ENCODE measurements at places on chromosomes 13 and 19.

DNA sequence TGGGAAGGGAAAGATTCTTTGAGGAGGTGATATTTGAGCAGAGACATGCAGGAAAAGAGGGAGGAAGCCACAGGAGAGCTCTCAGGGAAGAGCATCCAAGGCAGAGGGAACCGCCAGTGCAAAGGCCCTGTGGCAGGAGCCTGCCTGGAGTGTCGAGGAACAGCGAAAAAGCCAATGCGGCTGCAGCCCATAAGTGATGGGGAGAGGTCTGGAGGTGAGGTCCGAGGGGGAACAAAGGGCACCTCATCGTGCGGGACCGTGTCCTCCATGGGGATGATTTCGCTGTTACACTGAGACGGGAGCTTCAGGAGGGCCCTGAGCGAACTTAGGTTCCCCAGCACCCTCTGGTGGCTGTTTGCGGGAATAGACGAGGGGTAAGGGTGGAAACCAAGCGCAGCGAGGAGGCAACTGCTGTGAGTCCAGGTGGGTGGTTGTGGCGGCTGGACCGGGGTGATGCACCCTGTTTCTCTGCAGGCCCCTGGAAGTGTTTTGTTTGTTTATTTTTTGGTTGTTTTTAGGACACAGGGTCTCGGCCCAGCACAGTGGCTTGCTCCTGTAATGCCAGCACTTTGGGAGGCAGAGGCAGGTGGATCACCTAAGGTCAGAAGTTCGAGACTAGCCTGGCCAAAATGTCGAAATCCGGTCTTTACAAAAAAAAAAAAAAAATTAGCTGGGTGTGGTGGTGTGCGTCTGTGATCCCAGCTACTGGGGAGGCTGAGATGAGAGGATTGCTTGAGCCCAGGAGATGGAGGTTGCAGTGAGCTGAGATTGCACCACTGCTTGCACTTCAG lies 5.9 kb upstream of the EHD2 start:
- peak; percentile 73 for DNase-seq

GRCh38 chr19:29851769-29852521 lies 40.2 kb downstream of the CCNE1 start:
- no peak for DNase-seq

- peak; percentile 83 for DNase-seq
Measured at GRCh38 chr19:48391100-48392005, at the start of gene KDELR1. Gene KDELR1 (minus strand): TSS chr19:48391551. CDS start chr19:48391358, 193 bp downstream.

DNA sequence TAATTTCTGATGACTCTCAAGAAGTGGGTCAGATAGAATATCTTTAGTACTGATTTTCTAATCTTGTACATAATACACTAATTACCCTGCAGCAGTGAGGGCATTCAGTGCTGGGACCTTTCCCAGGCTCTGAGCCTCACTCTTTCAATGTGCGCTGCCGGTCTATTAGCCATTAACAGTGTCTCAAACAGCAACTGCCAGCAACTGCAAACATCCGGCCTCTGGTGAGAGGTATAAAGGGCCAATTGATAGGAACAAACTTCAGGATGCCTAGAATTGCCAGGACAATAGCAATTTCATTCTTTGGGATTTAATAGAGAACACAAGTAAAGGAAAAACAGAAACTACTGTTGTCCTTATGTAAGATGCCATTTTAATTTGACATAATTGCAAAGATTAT lies 604.4 kb upstream of the SPRY2 start:
- no peak for DNase-seq

DNA sequence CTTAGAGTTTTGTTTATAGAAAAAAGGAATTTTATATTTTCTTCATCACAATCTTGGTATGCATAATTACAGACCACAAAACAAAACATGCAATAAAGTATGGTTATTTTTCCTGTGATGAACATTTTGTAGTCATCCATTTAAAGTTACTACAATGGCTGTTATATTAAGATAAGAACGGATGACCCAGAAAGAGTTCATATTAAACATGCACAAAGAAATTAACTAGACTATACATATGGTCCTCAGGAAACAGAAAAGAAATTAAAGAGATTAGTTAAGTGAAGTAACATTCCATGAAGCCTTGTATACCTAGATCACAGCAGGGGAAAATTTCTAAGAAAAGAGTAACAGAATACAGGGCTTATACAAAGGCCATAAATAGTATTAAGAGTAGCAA lies 36.8 kb downstream of the RBM26 start:
- DNase-seq, result no peak

- no peak for DNase-seq
Measured at GRCh38 chr13:48531416-48532255, 1.2 kb downstream of the RCBTB2 start.

GRCh38 chr19:58570770-58571574 lies 2.2 kb downstream of the MZF1 start:
- no peak for DNase-seq

GRCh38 chr13:107516517-107516916 lies 698.8 kb downstream of the LIG4 start:
- no peak for DNase-seq

DNA sequence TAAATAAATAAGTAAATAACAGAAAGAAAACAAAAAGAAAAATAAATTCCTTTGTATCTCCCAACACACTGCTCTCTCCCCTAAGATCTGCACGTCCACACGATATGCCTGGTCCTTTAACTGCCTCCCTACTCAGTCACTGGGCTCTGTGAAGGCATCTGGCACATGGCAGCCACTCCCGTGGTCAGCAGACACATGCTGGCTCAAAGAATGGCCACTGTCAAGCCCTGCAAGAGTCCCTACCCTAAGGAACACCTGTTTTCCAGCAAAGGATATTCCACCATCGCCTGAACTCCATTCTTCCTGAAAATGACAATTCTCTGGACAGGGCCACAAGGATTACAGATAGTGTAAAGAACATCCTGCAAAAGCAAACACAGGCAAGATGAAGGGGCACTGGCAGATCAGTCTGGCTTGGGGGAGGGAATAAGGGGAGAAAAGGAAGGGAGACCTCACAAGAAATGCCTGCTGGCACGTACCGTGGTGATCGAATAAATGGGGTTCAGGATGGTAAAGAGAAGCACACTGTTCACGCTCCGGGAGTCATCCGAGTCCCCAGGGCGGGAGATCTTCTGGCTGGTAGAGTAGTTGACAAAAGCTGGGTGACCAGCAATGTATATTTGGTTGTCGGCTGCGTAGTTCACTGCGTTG lies 4.3 kb downstream of the HNRNPL start:
- DNase-seq, result no peak

DNA sequence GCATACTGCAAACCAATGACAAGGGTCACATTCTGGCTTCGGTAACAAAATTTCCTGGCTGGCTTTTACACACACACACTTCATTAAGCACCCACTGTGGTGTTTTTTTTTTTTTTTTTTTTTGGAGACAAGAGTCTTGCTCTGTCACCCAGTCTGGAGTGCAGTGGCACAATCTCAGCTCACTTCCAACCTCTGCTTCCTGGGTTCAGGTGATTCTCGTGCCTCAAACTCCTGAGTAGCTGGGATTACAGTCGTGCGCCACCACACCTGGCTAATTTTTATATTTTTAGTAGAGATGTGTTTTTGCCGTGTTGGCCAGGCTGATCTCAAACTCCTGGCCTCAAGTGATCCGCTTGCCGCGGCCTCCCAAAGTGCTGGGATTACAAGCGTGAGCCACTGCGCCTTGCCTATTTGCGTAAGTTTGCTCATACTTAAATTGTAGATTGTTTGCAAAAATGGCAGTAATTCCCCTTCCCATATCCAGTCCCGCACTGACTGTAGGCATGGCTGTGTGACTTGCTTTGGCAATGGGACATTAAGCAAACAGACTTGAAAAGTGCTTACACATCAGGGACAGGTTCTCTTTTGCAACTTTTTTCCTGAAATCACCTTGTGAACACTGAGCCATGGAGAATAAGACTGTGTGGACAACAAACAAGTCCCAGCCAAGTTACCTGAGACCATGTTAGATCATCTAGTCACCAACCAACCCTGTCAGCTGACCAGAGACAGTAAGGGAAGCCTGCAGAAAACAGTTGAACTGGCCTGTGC lies 42.1 kb upstream of the EBPL start:
- DNase-seq, result no peak

GRCh38 chr19:31408460-31409124 lies 59.4 kb upstream of the TSHZ3 start:
- DNase-seq, result no peak

DNA sequence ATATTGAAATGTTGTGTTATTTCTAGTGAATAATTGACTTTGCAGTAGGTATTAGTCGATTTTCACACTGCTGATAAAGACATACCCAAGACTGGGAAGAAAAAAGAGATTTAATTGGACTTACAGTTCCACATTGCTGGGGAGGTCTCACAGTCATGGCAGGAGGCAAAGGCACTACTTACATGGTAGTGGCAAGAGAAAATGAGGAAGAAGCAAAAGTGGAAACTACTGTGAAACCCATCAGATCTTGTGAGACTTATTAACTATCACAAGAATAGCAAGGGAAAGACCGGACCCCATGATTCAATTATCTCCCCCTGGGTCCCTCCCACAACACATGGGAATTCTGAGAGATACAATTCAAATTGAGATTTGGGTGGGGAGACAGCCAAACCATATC lies 9.9 kb upstream of the C5AR2 start:
- no peak for DNase-seq

DNA sequence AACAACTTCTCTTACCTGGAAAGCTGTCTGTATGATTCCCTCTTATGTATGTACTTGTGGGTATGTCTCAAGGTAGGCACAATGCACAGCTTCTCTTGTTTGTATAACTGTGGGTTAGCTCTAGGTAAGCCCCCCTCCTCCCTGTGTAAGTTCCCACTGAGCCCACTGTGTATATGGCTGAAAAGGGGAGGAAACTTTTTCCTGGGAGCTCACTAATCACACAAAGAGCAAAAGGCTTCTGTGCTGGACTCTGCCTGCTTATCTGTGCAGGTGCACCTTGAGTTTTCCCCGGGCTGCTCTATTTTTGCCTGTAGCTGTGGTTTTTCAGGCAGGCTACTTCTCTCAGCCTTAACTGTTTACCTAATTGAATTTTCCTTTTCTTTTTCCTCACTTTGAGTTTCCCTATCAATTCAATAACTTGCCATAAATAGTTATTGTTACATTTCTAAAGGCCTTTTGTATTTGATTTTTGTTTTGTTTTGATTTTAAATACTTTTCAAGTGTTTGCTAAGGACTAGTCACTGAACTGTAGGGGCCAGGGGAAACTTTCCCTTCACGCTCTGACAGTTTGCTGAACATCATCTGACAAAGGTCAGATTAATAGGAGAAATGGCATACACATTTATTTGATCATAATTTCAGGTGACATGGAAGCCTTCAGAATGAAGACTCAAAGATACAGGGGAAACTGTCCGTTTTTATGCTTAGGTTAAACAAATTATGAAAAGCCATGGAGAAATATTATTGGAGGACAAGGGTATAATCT lies 423.5 kb upstream of the ATXN8OS start:
- no peak for DNase-seq

DNA sequence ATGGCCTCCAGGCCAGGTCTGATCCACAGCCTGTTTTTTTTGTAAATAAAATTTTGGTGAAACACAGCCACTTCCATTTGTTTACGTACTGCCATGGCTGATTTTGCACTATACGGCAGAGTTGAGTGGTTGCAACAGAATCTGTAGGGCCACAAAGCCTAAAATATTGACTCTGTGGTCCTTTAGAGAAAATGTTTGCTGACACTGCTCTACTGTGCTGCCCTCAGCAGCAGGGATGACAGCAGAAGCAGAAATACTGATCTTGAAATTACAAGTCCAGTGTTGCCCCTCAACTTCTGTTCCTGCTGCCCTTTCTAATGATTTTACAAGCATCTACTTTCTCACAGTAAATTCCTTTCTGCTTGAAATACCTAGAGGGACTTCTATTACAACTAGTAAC lies 245.2 kb downstream of the RGCC start:
- no peak for DNase-seq

GRCh38 chr13:101930331-101930730 lies 471.5 kb downstream of the FGF14 start:
- DNase-seq, result no peak

DNA sequence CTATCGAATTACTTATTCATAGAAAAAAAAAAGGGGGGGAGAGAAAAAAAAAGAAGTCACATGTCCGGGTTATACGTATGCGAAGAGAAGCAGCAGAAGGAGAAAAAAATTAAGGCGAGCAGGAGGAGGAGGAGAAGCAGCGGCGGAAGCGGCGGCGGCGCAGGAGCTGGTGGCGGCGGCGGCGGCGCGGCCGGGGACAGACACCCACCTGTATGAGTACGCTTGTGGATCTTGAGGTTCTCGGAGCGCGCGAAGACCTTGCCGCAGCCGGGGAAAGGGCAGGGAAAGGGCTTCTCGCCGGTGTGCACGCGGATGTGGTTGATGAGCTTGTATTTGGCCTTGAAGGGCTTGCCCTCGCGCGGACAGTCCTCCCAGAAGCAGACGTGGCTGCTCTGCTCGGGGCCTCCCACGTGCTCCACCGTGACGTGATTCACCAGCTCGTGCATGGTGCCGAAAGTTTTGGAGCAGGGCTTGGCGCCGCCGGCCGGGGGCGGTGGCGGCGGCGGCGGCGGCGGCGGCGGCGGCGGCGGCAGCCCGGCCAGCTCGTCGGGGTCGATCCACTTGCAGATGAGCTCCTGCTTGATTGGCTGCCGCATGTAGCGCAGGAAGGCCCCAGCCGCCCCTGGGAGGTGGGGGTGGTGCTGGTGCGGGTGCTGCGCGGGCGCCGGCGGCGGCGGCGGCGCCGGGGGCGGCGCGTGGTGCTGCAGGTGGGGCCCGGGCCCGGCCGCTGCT lies 1.5 kb downstream of the ZIC5 start:
- DNase-seq, result peak; percentile 82

GRCh38 chr19:2340496-2341243 lies 12.2 kb downstream of the SPPL2B start:
- no peak for DNase-seq

DNA sequence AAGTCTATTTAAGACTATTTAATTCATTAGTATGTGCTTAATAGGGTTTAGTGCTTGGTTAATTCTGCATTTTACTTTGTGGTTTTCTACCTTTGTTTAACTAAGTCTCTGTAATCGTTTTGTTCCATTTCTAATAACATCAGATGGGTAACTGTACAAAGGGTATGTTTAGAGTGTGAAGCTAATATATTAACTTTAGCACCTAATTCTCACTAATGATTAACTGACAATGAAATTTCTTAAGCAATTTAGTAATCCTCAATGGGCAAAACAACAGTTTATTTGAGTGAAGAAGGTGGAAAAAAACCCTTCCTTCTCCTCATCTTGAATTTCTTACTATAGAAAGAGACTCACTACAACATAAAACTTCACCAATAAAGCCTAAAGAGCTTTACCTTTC lies 448.1 kb upstream of the MIR17HG start:
- DNase-seq, result no peak

DNA sequence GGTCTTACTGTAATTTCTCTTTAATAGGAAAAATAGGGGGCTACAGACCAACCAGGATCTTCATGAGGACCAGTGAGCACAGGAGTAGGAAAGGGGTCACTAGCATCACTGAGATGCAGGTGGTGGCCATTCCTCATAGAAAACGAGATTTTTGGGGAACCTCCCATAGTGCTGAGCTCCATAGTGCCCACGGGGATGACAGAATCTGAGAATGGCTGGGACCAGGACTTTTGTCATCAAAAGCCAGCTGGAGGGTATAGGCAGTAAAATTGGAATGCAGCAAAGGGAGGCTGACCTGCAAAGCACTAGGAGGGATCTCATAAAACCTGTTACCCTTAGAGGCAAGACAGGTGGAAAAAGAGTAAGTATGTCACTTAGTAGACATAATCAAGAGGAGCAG lies 28.4 kb upstream of the CEACAM21 start:
- no peak for DNase-seq

- no peak for DNase-seq
Measured at GRCh38 chr13:99357131-99357596, 50.0 kb upstream of the GPR183 start.
